ENCODE measurements at places on chromosomes 11 and 22. TPM values are rescaled to one million over a fixed set of nuclear protein-coding genes. Genes with fewer than 3 reads are reported as not detected.

GRCh38 chr11:64400102-64400501 lies 41.1 kb downstream of the RPS6KA4 start:
- no peak for DNase-seq

DNA sequence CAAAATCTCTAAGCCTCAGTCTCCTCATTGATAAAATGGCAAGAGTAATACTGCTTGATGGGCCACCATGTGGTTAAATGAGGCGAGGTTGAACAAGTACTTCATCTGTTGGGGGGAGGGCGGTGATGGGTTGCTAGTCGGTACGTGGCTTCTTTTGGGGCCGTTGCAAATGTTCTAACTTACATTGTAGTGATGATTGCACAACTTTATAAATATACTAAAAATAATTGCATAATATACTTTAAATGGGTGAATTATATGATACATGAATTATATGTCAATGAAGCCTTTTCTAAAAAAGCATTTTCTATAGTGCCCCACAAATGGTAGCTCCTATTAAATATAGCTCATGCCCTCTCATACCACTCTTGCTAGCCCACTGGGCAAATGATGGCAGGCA lies 6.5 kb downstream of the MS4A8 start:
- no peak for DNase-seq

Gene ZC3H12C
- 18.0 TPM for total RNA-seq

Gene DEUP1
- not detected for total RNA-seq

Gene ACTN3
- total RNA-seq = not detected

DNA sequence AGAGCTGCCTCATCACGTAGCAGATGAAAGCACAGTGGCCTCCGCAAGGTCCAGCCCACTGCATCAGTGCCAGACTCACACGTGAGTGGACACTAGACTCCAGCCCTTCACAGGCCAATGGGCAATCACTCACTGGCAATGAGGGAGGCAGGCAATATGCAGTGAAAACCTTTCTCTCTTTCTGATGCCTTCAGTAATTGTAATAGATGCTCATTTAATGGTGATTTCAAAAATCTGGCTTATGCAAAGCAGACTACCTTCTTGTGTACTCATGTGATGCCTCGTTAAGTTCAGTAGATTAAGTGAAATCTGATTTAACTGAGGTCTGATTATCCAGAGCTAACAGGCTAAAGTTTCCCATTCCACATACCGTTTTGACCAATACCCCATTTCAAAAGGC lies 546.9 kb downstream of the MIAT start:
- no peak for DNase-seq

- no peak for DNase-seq
Measured at GRCh38 chr11:26579683-26580082, 7.6 kb upstream of the MUC15 start.

DNA sequence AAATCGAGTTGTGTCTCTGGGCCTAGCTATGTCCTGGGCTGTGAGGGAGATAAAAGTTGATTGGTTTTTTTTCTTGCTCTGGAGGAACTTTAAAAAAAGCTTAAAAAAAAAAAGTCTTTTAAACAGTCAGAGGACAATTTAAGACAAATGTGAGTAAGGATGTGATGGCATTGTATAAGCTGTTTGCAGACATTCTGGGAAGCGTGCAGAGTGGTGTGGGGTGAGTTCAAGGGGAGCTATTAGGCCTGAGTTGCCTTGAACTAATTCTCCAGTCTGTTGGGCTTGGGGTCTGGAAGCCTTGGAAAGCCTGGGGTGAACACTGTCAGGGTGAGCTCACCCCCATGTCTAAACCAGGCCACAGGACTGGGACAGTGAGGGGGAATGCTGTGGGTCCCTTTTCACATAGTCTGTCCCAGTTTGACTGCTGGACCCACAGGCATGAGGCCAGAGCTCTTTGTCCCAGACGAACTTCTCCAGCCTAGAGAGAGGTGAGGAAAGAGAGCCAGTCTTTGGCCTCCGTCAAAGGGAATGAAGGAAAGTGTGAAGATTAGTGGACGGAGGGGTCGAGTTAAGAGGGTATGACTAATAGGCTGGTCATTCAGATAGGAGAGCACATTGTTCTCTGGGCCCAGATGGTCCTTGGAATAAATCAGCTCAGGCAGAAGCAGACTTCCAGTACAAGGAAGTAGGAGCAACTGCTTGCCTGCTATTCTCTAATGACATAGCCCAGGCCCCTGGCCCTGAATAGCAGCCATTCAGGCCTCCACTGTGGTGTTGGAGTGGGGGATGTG lies 76.4 kb upstream of the NNMT start:
- no peak for DNase-seq

DNA sequence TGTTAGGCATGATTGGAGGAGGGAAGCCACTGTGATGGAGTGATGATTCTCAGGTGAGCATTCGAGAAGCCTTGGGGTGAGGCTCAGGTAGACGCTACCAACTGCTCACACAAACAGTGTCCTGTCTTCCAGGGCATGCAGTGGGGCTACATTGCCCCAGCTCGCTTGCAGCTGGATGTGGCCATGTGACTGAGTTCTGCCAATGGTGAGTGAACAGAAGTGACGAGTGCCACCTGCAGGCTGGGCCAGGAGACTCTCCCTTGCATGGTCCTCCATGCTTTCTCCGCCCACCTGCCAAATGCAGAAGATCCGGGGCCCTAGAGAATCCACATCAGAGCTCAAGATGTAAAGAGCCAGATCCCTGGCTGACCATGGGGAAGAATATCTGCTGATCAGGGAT lies 195.9 kb downstream of the BCR start:
- DNase-seq = no peak

Data from Right ventricle myocardium inferior (tissue), 1 donor.